ENCODE measurements at places on chromosomes 3 and 15. TPM values are rescaled to one million over a fixed set of nuclear protein-coding genes. Genes with fewer than 3 reads are reported as not detected.

- H3K4me1 ChIP-seq: peaks cover 45% of the 10 kb centered on the region
- DNase-seq: peak; percentile 90
- peak overlapping the region; percentile 93 for H3K4me3 ChIP-seq
- peak overlapping the region; percentile 69 for H3K27ac ChIP-seq
- no peaks in the 10 kb centered on the region for H3K36me3 ChIP-seq
These were observed 5.9 kb downstream of the STARD9 start for GRCh38 chr15:42581272-42581730.

GRCh38 chr3:185317674-185318073, 45.3 kb upstream of the MAP3K13 start:
- H3K4me1 ChIP-seq: peaks cover 4% of the 10 kb centered on the region
- no peak overlapping the region for H3K4me3 ChIP-seq
- no peaks in the 10 kb centered on the region for H3K36me3 ChIP-seq
- H3K27ac ChIP-seq: no peak overlapping the region
- peaks cover 1% of the 10 kb centered on the region for H3K27me3 ChIP-seq

GRCh38 chr3:53044711-53045517, 959 bp downstream of the SFMBT1 start:
- peaks cover 7% of the 10 kb centered on the region for H3K4me1 ChIP-seq
- peak overlapping the region; percentile 93 for H3K4me3 ChIP-seq
- peaks cover 14% of the 10 kb centered on the region for H3K27me3 ChIP-seq
- DNase-seq: peak; percentile 56
- no peaks in the 10 kb centered on the region for H3K36me3 ChIP-seq
- peak overlapping the region; percentile 64 for H3K27ac ChIP-seq

Gene CACNA2D3
- total RNA-seq: 10.0 TPM

Gene FBXW12
- total RNA-seq: 0.66 TPM

- no peak overlapping the region for H3K4me3 ChIP-seq
- H3K27me3 ChIP-seq: no peaks in the 10 kb centered on the region
- H3K36me3 ChIP-seq: no peaks in the 10 kb centered on the region
- no peak overlapping the region for H3K27ac ChIP-seq
These were observed 28.6 kb downstream of the DAPK2 start for GRCh38 chr15:64017591-64018163.

Gene LYZL4
- not detected for total RNA-seq

DNA sequence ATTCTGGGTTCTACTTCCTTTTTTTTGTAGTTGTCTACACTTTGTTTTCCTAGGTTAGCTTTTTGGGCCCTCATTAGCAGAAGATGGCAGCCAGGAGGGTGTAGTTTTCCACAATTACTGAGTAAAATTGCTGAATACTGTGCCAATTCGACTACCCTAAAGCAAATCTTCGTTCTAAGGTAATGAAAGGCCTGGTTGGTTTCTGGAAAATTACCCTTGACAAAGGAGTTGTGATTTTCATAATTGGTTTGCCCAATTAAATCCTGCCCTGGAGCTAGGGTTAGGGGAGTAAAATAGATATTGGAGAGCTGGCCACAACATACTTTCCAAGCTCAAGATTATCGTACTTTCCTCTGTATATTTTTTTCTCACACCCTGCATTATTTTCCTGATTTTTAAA, 293.0 kb downstream of the OXSM start:
- H3K36me3 ChIP-seq: peaks cover 5% of the 10 kb centered on the region
- H3K27ac ChIP-seq: no peak overlapping the region
- peaks cover 4% of the 10 kb centered on the region for H3K27me3 ChIP-seq
- DNase-seq: no peak

GRCh38 chr15:58229297-58229768, 91.2 kb downstream of the AQP9 start:
- peaks cover 1% of the 10 kb centered on the region for H3K27me3 ChIP-seq
- DNase-seq: no peak
- no peaks in the 10 kb centered on the region for H3K36me3 ChIP-seq
- H3K4me1 ChIP-seq: peaks cover 22% of the 10 kb centered on the region
- no peak overlapping the region for H3K27ac ChIP-seq

- no peak overlapping the region for H3K4me3 ChIP-seq
- H3K36me3 ChIP-seq: no peaks in the 10 kb centered on the region
- H3K27me3 ChIP-seq: no peaks in the 10 kb centered on the region
- no peak for DNase-seq
- no peaks in the 10 kb centered on the region for H3K4me1 ChIP-seq
These were observed 14.2 kb downstream of the DENND4A start for GRCh38 chr15:65777843-65778242.

GRCh38 chr3:194075088-194075615, 60.8 kb upstream of the HES1 start:
- no peak for DNase-seq
- H3K36me3 ChIP-seq: no peaks in the 10 kb centered on the region
- H3K4me3 ChIP-seq: no peak overlapping the region
- peaks cover 2% of the 10 kb centered on the region for H3K27me3 ChIP-seq
- peaks cover 2% of the 10 kb centered on the region for H3K4me1 ChIP-seq

DNA sequence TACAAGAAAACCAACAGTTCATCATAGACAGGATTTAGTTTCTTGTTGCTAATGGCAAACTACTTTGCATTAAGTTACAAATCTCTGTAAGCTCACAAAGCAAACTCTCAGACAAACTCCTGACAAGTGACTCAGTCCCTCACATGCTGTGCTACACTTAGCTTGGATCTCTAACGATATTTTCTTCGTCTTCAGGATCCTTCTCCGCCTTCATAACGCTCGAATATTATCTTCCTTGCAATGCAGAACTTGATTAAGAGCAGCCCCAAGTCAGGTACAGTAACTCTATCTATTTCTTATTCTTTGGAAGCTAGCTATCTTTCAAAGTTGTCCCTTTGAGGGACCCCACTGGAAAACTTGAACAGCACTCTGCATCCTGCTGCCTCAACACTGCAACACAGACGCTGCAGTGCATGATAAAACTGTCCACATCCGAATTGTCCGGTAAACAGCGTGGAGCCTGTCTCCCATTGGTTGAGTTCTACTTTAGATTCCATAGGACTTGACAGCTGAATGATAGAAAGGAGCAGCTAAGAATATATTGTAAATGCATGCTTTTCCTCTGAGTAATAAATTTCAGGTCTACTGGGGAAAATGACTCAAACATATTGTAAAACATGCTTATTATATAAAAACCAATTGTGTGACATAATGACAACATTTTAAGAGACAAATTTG, 61.3 kb downstream of the UACA start:
- H3K36me3 ChIP-seq: no peaks in the 10 kb centered on the region
- no peak overlapping the region for H3K27ac ChIP-seq
- H3K27me3 ChIP-seq: no peaks in the 10 kb centered on the region
- no peak overlapping the region for H3K4me3 ChIP-seq
- DNase-seq: no peak

DNA sequence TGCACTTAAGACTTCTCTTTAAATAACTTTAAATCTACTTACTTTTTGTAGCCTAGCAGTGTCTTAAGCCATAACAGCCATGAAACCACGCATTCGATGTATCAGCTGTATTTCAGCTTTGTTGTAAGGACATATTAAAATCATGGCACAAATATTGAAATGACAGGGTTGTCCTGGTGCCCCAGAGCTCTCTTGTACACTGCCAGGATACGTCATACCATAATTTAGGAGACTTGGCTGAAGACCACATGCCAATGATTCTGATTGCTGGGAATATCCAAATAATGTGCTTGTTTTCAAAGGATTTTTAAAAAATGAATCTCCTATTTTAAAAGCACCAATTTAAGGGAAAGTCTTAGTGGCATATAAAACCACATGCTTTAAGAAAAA, 265.4 kb downstream of the SLCO3A1 start:
- peaks cover 9% of the 10 kb centered on the region for H3K4me1 ChIP-seq
- H3K4me3 ChIP-seq: no peak overlapping the region
- peaks cover 22% of the 10 kb centered on the region for H3K36me3 ChIP-seq
- no peak overlapping the region for H3K27ac ChIP-seq

GRCh38 chr3:27125821-27126501, 243.2 kb downstream of the NEK10 start:
- peaks cover 5% of the 10 kb centered on the region for H3K36me3 ChIP-seq
- H3K4me1 ChIP-seq: no peaks in the 10 kb centered on the region
- DNase-seq: no peak
- H3K27me3 ChIP-seq: no peaks in the 10 kb centered on the region
- no peak overlapping the region for H3K27ac ChIP-seq
- H3K4me3 ChIP-seq: no peak overlapping the region

- no peak overlapping the region for H3K27ac ChIP-seq
- H3K27me3 ChIP-seq: no peaks in the 10 kb centered on the region
- no peak overlapping the region for H3K4me3 ChIP-seq
- no peaks in the 10 kb centered on the region for H3K36me3 ChIP-seq
These were observed 122.9 kb upstream of the LIPC start for GRCh38 chr15:58308742-58309355.

- no peak overlapping the region for H3K4me3 ChIP-seq
- peak; percentile 62 for DNase-seq
- no peaks in the 10 kb centered on the region for H3K27me3 ChIP-seq
- H3K27ac ChIP-seq: no peak overlapping the region
These were observed 94.5 kb upstream of the ADAMTSL3 start for GRCh38 chr15:83559310-83559966.

GRCh38 chr15:89593018-89593417, 17.7 kb downstream of the TICRR start:
- no peak overlapping the region for H3K27ac ChIP-seq
- H3K27me3 ChIP-seq: no peaks in the 10 kb centered on the region
- no peak overlapping the region for H3K4me3 ChIP-seq
- no peak for DNase-seq
- H3K4me1 ChIP-seq: peaks cover 2% of the 10 kb centered on the region
- no peaks in the 10 kb centered on the region for H3K36me3 ChIP-seq
